ENCODE measurements at places on chromosomes 5 and 9. TPM values are rescaled to one million over a fixed set of nuclear protein-coding genes. Genes with fewer than 3 reads are reported as not detected.
A peak's percentile ranks its signal among the peaks of the same experiment; 100 is the strongest.

The ARL14EPL gene
- not detected for total RNA-seq

The GPR107 gene
- 39.7 TPM for total RNA-seq

The NSG2 gene
- total RNA-seq = 8.7 TPM

GRCh38 chr5:5231576-5231975 is 91.4 kb downstream of the ADAMTS16 start:
- no peak for DNase-seq

DNA sequence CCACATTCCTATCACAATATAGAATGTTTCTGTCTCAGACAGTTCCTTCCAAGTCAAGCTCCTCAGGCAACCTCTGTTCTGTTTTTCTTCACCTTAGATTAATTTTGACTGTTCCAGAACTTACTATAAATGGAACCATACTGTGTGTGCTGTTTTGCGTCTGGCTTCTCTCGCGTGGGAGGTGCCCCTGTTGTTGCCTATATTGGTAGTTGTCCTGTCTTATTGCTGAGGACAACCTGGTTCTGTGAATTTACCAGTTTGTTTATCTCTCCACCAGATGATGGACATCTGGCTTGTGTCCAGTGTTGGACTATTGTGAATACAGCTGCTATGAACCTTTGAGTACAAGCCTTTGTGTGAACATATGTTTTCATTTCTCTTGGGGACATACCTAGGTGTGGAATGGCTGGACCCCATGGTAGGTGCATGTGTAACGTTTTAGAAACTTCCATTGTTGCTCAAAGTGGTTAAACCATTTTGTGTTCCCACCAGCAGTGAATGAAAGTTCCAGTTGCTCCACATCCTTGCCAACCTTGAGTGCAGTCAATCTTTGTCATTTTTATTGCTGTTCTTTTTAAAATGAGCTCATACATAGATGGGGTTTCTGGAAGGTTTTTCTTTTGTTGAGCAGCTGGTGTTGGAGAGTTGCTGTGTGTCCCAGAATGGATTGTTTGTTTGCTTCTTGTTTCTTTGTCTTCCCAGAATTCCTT is 18.1 kb downstream of the HMCN2 start:
- DNase-seq = no peak

DNA sequence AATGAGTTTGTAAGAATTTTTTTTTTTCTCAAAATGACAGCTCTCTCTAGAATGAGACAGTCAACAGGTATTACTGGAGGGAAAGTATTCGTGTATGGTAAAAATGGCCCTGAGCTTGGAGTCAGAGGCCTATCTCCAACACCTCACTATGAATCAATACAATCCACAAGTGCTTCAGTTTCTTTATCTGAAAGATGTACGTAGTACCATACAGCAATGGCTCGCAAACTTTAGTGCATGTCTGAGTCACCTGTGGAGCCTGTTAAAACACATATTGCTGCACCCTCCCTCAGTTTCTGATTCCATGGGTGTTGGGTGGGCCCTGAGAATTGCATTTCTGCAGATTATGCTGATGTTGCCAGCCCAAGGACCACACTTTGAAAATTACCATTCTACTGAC is 44.6 kb downstream of the DMRT2 start:
- DNase-seq = no peak

DNA sequence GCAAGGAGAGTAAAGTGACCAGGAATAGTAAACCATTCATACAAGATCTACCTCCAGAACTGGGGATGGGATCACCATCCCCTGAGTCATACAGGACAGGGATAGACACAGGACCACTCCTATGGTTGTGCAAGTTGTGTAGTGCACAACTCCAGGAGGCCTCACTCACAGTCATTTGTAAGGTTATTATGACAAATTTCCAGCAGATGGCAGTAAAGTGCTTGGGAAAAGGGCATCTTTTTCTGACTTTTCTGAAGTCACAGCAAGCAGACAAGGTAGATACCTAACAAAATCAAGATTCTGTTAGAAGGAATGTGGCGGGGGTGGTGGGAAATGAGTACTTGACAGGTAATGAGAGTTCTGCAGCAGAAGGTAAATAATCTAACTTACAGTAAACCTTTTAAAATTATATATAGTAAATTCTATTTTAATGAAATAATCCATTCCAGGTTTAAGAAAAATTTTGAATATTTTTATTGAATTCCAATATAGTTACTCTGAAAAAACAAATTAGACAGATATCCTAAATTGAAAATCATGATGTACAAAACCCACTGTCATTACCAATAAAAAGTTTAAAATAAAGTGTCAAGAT is 16.7 kb upstream of the KIF27 start:
- DNase-seq = no peak

GRCh38 chr9:1025131-1025530 is 25.0 kb upstream of the DMRT2 start:
- no peak for DNase-seq

DNA sequence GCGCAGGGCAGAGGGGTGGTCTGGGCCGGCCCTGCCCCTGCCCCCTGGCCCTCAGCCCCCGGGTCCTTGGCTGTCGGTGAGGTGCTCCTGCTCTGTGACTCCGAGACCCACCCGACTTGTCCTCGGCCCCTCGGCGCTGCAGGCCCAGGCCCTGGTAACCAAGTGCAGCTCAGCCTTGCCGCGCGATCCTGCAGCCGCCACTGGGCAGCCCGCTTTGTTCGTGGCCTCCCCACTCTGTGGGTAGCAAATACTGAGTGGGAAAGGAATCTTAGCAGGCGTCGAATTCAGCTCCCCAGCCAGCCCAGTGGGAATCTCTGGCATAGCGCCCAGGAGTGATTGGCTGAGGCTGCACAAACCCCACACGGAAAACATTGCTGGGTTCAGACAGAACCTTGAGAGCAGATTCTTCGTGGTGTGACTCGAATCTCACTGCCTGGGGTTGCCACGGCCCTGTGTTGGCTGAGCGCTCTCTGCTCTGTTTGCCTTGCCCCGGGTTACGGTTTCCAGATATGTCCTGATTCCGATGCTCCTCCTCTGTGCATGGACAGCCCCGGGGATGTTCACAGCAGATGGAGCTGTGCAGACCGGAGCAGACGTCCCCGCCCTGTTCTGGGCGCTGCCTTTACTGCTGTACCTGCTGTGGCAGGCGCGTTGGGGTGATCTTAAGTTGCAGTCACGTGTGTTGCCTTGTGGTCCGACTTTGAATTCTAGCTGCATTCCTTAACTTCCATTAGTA is 13.4 kb upstream of the EXOC3 start:
- DNase-seq = peak; percentile 65

GRCh38 chr9:82334286-82334685 is 345.7 kb downstream of the SPATA31D1 start:
- DNase-seq = no peak

- DNase-seq = no peak
Observed at GRCh38 chr5:107265193-107265592, 405.5 kb downstream of the EFNA5 start.

Data from mucosa of descending colon (tissue), 3 donors.